ENCODE measurements at places on chromosomes 16 and 17.
A peak's percentile ranks its signal among the peaks of the same experiment; 100 is the strongest.

- DNase-seq, result peak; percentile 83
Measured at GRCh38 chr17:30363715-30364202, 15.0 kb upstream of the CPD start.

DNA sequence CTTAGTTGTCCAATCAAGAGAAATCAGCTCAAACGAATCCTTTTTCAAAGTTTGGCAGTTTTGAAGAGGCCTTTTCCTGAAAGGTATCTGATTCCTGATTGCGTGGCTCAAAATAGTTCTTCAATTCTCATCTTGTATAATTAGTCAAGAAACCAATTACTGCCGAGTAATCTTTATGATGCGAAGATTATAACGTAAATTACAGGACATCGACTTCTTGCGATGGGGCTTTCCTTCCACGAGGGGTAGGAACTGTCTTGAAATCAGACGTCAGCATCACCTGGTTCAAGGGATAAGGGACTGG lies 644 bp upstream of the ARL2BP start:
- DNase-seq, result no peak

GRCh38 chr16:79887541-79888540 lies 287.3 kb upstream of the MAF start:
- no peak for DNase-seq

DNA sequence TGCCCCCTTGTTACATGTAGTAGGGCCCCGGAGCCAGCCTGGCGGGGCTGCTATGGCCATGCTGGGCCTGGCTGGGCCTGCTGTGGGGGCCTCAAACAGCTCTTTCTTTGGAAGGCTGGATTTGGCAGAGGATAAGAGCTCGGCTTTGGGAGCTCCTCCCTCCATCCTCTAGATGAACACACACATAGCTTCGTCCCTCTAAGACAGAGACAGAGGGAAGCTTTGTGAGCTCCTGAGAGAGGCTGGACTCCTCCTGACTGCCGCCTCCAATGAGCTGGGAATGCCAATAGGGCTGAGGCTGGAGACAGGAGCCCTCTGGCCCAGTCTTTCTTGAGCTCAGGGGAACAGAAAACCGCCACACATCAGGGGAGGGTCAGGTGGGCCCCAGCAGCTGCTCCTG lies 37.3 kb upstream of the CDC42EP4 start:
- no peak for DNase-seq

DNA sequence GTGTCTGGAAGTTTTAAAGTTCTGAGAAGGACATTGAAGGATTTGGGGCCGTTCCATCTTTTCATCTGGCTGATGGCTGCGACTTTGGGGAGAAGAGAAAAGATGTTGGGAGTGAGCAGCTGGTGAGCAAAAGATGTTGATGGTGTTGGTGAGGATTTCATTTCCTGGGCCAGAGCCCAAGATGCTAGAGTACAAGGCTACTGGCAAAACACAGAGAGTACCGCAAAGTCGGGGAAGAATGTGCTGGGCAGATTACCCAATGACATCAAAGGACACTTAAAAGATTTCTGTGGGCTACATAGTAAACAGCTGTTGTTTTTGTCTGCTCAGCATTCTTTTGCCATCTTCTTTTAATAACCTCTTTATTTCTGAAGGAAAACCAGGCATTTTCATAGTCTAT lies 49.4 kb upstream of the GAS7 start:
- DNase-seq, result no peak
